ENCODE measurements at places on chromosomes 5 and 9.

DNA sequence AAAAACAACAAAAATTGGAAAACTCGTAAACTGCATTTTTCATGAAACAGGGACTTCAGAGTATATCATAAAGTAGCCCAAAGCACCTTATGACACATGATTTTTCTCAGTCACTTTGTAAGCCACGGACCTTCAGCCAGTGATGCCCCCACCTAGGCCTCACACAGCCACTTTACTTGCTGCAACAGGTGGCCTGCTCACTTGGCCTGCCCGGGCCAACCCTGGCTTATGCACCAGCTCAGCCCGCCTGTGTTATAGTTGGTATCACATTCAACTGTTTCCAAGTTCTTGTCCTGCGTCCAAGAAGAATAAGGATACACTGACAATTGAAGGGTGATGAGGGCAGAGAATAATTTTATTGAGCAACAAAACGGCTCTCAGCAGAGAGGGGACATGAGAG lies 219.2 kb downstream of the FER start:
- no peak for DNase-seq

- no peak for DNase-seq
Measured at GRCh38 chr5:170743876-170744212, 39.7 kb upstream of the GABRP start.

- DNase-seq = no peak
Measured at GRCh38 chr5:77008413-77008812, 21.8 kb upstream of the AGGF1 start.

- DNase-seq = no peak
Measured at GRCh38 chr9:27353474-27354229, 56.7 kb upstream of the EQTN start.

- no peak for DNase-seq
Measured at GRCh38 chr5:173697931-173698579, 81.6 kb upstream of the BOD1 start.

GRCh38 chr9:9750719-9751118 lies 862.1 kb downstream of the PTPRD start:
- no peak for DNase-seq

DNA sequence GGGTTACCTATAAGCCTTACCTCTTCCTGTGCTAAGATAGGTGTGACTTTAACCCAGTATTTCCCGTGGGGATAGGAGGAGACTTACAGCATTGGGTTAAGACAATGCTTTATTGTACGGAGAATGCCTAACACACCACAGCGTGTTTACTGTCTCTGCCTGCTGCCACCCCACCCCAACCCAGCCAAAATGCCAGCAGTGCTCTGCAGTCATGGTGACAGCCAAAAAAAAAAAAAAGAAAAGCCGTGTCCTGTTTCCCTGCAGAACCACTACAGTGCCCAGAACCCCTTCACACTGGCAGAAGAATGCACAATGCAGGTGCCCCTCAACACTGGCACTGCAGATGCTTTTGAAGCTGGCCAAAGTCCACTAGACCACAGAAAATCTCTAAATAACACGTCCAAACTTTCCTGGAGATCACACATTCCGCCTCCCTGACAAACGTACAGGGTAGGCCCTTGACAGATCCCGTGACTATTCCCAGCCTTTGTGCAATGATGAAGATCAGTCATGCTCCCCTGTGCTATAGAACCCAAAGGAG lies 102.2 kb downstream of the SERINC5 start:
- DNase-seq = no peak

GRCh38 chr9:89623925-89624420 lies 19.2 kb downstream of the GADD45G start:
- no peak for DNase-seq

GRCh38 chr5:78926252-78926651 lies 58.9 kb downstream of the ARSB start:
- DNase-seq = no peak

DNA sequence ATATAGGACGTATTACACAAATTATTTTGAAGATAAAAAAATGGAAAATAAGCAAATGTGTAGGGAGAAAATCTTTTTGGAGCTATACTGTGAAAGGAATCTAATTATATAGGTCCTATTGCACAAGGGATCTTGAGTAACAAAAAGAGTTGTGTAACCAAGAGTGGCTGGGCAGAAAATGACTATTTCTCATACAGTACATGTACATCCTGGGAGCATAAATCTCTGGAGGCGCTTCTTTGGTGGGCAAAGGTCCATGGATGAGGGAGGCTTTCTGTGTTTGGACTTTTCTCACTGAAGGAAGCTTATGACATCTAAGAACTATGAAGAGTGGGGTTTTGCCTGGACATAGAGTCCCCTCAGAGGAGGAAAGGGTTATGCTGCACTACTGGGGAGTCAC lies 29.8 kb downstream of the ANKS6 start:
- no peak for DNase-seq

DNA sequence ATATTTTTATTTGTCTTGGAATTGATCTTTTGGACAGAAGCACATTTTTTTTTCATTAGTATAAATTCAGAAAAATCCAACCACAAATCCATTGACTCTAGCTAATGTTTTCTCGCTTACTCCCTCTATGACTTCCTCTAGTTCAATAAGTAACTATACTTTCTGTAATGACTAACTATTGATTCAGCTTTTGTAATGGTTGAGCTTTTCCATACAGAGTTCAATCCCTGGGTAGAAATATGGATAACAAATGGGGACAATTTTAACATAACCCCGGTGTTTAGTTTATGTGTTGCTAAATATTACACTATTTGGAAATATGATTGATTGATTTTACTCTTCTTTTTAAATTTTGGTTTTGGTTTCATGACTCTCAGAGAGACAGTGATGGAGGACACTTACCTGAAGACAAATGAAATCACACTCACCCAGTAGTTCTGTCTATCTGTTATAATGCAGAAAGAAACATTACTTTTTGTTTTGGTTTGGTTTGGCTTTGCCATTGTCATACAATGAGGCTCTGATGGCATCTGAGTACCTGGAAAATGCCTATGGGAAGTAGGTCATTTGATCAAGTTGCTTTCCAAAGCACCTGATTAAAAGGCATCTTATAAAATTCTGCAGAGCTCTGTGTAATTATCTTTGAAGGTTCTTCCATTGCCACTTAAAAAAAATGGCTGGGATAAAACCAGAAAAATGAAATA lies 309.7 kb upstream of the MPDZ start:
- DNase-seq = no peak

- DNase-seq = no peak
Measured at GRCh38 chr9:97848215-97848479, 4.9 kb upstream of the FOXE1 start.

DNA sequence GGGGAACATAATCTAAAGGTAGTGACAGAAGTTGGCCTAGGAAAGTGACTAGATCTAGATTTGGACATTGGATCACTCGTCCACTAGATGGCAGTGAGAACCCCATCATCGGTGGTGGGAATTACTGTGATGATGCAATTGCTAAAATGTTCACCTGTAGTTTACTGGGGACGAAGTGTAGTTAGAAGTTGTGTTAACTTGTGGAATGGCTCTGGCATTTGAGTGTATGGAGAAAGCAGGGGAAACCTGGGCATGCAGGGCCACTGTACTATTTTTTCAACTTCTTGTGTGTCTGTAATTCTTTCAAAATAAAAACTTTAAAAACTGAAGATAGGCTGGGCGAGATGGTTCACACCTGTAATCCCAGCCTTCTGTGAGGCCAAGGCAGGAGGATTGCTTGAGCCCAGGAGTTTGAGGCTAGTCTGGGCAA lies 75.5 kb downstream of the PHAX start:
- peak; percentile 12 for DNase-seq

DNA sequence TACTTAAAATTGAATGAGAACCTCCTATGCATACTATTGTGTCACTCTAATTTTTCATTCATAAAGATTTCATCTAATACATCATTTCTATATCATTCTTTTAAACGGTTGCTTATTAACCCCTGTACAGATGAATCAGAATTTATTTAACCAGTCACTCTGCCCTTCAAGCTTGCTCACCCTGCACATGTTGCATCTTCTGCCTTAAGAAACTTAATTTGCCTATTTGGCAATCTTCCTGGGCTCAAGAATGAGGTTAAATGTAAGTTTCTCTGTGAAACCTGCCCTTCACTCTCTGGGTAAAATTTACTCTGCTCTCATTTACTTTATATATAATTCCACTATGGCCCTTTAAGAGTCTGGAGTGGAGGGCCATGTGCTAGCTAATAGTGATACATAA lies 434.7 kb upstream of the ZNF608 start:
- no peak for DNase-seq

GRCh38 chr9:89605465-89606048 lies 745 bp downstream of the GADD45G start:
- DNase-seq = no peak

GRCh38 chr9:125959315-125959714 lies 212.1 kb downstream of the PBX3 start:
- DNase-seq = no peak

DNA sequence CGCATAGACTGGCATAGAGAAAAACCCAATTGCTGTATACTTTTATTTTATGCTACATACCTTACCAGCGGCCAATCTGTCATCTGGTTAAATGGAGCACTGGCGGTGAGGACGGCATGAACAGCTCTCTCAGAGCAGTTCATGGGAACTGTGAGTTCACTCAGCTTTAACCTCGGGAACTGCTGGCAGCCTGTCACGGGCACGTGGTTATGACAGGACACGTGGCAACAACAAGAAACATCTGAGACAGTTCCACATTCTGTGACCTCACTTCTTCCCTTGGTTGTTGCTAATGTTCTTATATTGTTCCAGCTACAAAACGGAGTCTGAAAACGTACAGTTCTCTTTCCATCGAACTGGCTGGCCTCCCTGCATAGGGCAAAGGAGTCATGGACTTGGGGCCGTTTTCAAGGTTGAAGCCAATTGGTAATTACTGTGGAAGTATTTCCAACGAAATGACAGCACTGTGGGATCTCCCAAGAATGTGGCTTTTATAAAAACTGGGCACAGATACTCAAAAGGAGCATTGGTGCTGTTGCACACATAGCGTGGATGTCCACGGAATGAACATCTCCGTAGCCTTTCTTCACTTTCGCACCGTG lies 246.3 kb upstream of the DAP start:
- DNase-seq = no peak

DNA sequence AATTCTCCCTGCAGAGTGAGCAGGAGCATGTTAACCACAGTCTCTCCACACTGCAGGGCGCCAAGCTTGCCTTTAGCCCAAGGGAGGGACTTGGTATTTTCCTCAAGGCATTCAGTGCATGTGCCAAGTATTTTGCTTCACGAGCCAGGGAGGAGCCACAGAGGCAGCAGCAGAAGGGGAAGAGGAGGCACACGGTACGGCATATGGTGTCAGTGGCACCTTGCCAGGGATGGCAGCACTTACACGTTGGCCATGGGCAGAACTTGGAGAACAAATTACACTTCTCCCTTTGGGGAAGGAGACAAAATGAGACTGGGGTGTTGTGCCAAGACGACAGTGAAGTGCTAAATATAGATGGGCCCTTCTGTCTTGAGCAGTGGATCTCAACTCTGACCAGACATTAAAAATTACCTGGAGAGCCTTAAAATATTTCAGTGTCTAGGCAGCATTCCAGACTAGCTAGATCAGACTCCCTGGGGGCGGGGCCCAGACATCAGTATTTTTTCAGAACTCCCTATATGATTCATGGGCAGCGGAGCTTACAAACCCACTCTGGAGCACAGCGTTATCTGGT lies 155.8 kb downstream of the DRD1 start:
- DNase-seq = no peak

- no peak for DNase-seq
Measured at GRCh38 chr5:31585895-31586270, 53.0 kb upstream of the PDZD2 start.

DNA sequence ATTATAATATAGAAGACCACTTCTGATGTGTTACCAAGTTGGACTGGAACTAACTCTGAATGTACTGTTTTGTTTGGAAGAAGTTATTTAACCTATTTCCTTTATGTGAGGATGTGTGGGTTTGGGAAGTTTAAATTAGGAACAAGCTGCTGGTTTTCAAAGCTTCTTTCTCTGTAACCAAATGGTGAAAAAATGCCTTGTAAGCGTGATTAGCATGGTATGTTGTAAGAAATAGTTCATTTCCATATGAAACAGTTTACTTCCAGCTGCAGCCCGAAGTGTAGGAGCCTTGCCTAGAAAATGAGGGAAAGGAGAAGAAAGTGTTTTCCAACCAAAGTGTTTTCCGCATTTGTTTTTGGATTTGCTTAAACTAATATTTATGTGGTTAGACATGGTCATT lies 36.0 kb downstream of the TTC1 start:
- DNase-seq = no peak

GRCh38 chr5:96176022-96176421 lies 214.4 kb upstream of the ELL2 start:
- DNase-seq = no peak

- DNase-seq = no peak
Measured at GRCh38 chr9:92718086-92719001, 46.3 kb downstream of the BICD2 start.
